ENCODE measurements at places on chromosomes 2 and 18.

- DNase-seq: no peak
Measured at GRCh38 chr18:44232500-44232899, 448.2 kb upstream of the SETBP1 start.

DNA sequence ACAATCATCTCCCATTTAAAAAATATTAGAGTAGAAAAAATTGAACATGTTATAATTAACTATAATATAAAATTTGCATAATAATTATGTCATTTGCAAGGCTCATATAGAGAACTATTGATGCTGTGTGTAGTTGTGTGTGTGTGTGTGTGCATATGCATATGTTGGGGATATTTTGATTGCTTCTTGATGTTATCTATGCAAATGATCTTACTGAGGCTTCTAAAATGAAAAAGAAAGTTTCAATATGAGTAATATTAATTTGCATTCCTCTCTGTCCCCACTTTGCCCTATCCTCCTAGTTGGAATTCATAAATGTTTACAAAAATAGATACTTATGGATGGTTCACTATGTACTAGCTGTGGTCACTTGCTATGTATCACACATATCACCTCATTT lies 523.3 kb downstream of the TRIB2 start:
- no peak for DNase-seq

GRCh38 chr18:74453642-74454198 lies 3.4 kb downstream of the DIPK1C start:
- DNase-seq: no peak

- DNase-seq: no peak
Measured at GRCh38 chr2:207408086-207408794, 121.5 kb upstream of the CREB1 start.

DNA sequence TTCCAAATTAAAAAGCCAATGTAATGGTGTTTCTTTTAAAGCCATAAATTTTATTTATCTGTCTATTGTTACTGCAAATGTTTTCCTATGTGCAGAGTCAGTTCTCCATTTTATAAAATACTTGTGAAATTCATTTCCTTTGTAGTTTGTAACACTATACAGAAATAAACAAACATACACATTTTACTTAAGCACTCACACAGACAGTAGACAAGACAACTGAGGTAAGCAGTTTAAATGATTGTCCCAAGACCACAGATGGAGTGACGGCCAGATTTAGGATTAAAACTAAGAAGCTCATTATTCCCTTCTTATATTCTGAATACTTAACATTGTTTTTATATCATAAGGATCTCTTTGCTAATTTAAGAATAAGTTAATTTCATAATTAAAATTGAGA lies 100.9 kb downstream of the BAZ2B start:
- DNase-seq: no peak

- DNase-seq: no peak
Measured at GRCh38 chr2:226971770-226972169, 135.9 kb downstream of the RHBDD1 start.

DNA sequence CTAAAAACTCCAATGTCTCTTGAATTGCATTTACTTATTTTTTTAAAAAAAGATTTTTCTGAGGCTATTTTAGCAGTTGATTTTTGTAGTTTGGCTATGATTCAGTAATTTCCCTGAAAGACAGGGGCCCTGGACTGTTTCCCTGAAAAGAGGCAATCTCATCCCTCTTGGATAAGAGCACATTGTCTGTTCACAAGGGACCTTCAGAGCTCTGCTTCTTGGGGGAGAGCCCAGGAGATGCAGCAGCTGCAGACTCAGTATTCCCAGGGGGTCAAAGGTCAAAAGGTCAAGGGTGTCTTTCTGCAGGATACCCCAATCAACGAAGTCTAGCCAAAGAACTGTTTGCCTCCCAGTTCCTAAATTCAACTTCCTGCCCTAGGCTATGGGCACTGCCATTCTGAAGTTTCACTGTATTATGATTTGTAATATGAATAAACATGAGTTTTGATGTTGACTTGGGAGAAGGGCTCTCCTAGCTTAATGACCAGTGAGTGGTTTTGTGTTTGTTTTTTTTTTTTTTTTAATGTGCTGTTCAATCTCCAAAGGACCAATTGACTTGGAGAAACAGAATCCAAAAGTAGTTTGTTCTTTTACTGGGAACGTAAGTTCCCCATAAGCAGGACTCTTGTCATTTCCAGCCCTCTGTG lies 157.0 kb upstream of the SERPINE2 start:
- DNase-seq: no peak

- no peak for DNase-seq
Measured at GRCh38 chr2:134319596-134320254, 65.9 kb downstream of the MGAT5 start.

GRCh38 chr18:32511147-32511546 lies 40.5 kb upstream of the GAREM1 start:
- DNase-seq: no peak

DNA sequence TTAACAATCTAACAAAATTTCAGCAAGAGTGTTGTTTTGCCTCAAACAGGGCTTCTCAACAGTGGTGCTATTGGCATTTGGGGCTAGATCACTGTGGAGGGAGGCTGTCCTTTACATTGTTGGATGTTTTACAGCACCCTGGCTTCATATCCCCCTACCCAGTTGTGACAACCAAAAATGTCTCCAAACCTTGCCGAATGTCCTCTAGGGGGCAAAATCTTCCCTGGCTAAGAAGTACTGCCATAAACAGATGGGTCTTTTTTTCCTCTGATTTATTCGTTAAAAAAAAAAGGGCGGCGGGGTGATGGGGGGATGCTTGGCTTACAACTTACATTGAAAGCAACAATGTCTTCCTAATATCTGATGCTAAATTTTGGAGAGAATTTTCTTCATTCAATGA lies 207.6 kb upstream of the CCDC150 start:
- DNase-seq: no peak

GRCh38 chr18:36401462-36401861 lies 103.9 kb downstream of the FHOD3 start:
- DNase-seq: no peak

DNA sequence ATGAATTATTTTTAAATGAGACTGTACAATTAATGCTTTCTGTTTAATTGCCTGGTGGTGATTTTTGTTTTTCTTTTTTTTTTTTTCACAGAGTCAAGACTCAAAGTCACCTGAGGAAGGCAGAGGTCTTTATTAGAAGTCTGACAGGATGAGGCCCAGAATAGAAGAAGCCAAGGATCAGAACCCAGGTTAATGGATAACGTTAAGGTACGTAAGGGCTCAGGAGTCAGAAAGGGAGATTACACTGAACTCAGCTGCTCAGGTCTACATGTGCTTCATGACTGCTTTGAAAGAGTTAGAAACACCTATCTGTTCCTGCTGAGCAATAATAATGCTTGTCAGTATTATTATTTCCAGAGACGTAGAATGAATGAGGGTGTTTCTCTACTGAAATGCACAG lies 196.5 kb downstream of the LRATD1 start:
- no peak for DNase-seq

GRCh38 chr18:26686532-26686931 lies 138.2 kb upstream of the KCTD1 start:
- DNase-seq: no peak

- no peak for DNase-seq
Measured at GRCh38 chr2:192571636-192572035, 376.9 kb upstream of the TMEFF2 start.

DNA sequence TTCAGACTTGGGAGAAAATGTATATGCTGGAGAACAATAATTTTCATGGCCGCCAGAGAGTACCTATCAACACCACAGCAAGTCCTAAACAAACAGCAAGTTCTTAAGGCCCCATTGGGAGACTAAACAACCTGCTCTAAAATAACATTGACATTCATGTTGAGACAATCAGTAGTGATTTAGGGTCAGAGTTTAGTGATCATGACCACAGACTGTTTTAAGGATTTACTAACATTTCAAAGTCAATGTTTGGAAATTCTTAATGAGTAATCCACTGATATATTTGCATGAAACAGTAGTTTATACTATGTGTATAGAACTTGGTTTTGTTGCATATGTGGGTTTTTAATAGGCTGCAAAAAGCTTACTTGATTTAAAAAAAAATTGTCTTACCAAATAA lies 34.7 kb downstream of the RASGRP3 start:
- DNase-seq: no peak

GRCh38 chr2:65799141-65799854 lies 366.9 kb upstream of the SPRED2 start:
- DNase-seq: no peak

GRCh38 chr18:75592527-75592926 lies 165.0 kb upstream of the SMIM21 start:
- DNase-seq: no peak

GRCh38 chr2:10410823-10411437 lies 37.2 kb downstream of the ODC1 start:
- no peak for DNase-seq

DNA sequence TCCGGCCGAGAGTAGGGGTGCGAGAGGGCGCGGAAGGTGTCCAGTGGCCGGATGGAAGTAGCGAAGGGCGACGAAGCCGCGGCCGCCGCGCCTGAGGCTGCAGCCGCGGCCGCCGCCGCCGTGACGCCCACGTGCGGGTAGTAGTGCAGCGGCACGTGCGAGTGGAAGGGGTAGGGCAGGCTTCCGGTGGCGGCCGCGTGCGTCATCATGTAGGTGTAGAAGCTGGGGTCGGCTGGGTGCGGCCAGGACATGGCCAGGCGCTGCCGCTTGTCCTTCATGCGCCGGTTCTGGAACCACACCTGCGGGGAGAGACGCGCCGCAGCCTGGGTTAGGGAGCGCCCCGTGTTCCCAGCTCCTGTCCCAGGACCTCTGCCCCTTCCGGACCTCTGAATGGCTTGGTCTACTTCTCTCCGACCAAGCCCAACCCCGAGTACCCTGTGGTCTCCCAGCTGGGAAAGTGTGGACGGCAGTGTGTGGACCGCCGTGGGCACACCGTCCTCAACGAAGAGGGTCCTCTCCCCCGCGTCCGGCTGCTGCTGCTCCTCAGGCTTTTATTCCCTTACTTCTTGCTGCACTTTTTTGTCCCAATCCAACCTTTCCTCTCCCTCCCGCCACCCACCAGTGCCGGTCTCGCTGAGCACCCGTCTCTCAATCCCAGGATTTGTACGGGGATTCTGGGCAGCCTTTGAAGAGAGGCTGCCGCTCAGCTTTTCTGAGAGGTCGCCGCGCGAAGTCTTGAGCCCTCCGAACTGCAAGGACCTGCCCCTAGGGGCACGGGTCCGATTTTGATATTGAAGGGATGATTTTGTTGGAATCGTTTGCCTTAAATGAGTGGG lies 3.0 kb downstream of the EVX2 start:
- DNase-seq: no peak

DNA sequence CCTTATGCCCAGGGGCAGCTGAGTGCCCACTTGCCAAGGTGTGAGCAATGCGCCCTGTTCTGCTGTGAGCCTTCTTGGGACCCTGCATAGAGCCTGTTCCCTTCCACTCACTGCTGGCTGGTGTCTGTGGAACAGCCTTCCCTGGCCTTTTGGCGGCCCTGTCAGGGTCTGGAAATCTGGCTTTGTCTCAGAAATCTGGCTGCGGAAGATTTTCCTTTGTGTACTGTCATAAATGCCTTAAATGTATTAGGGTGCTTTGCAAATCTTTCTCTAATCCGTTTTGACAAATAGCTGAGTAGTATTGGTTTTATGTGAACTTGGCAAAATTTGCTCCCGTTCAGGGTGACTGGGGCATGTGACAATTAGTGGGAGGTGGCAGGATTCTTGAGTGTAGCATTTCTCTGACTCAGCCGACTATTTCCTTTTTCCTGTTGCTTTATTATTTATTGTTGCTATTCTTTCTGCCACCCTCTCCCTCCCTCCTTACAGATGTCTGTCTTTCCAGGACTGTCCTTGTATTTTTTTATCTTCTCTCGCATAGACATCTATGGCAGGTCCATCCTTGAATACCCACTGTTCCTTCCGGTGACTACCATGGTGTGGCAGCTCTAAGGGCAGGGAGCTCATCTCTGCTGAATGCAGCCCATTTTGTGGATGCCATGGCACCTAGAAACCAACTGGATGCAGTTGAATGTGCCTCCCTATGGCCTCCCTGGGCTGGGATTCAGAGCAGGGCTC lies 41.8 kb downstream of the LDLRAD4 start:
- DNase-seq: no peak

GRCh38 chr2:74119339-74119738 lies 28.4 kb downstream of the BOLA3 start:
- no peak for DNase-seq

- peak; percentile 100 for DNase-seq
Measured at GRCh38 chr2:44168681-44169154, at the start of gene PPM1B. PPM1B (plus strand) TSS chr2:44168875; CDS start chr2:44201200, 32,325 bp downstream.

- no peak for DNase-seq
Measured at GRCh38 chr2:3754280-3754679, 50.9 kb downstream of the DCDC2C start.

DNA sequence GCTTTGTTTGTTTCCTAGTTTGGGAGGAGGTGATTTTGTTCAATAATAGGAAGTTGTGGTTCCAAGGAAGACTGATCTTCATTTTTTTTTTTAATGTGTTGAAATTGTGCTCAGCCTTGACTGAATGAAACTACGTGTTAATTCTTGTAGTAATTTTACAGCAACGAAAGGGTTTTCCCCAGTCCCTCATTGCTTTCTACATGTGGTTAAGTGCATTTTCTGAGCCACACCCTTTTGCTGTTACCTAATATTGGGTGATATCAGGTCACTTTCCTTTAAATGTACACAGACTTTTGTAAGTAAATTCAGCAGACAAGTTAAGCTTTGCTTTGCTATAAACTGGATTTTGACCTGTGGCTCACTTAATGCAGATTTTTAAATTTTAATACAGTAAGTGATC lies 73.6 kb downstream of the OTX1 start:
- no peak for DNase-seq

DNA sequence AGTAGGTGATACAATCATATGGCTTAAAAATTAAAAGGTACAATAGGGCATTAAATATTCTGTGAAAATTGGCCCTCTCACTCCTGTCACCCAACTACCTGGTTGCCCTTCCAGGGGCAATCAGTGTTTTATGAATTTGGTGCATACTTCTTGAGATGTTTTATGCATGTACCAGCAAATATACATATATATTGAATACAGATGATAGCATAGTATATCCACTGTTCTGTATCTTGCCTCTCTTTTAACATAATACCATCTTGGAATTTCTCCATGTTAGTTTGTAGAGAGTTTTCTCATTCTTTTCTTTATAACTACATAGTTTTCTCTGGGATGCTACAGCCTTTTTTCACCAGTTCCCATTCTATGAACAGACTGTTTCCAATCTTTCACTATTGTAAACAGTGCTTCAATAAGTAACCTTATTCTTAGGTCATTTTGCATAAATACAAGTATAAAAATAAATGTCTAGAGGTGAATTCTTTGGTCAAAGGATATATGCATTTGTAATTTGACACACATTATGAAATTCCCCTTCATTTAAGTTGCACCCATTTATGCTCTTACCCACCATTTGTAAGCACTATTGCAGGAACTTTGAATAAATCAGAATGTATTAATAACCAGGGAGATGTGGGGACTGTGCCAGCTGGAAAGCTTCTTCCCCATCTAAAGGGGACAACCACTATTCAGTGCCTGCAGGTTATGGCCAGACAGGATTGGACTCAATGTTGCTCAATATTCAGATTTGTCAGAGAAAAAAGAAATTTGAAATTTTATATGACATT lies 225.4 kb downstream of the STK39 start:
- DNase-seq: no peak

DNA sequence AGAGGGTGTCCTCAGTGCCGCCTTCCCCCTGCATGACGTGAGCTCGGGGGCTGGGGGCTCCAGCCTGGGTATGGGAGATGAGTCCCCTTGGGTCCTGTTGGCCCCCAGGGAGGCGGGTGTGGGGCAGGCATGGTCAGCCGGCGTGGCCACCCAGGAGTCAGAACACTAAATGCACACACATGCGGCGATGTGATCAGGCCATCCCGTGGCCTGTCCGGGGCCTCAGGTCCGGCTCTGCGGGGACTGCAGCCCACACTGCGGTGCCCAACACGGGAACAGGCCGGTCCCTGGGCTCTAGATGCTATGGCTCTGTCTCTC lies 13.8 kb downstream of the ANO7 start:
- DNase-seq: no peak
